H9 (cell line): ENCODE measurements at places on chromosomes 7 and 10. TPM values are rescaled to one million over a fixed set of nuclear protein-coding genes. Genes with fewer than 3 reads are reported as not detected.

GRCh38 chr10:80392250-80392649 is 16.1 kb upstream of the PRXL2A start:
- no peak for DNase-seq

DNA sequence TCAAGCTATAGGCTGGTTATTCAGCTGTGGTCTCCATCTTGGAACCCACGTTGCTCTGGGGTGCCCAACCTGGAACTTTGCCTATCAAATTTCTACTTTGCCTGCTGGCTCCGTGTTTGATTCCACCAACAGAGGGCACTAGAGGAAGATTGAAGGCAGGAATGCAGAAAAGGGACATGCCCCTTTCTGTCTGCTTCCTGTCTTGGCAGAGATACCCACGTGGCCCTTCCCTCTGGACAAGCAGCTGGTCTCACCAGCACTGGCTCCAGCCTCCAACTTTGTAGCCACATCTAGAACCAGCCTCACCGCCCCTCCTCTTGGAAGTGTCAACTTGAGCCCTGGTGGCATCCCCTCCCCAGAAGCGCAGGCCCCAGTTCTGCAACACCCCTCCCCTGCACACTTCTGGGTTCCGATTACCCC is 52.1 kb upstream of the ZNF438 start:
- DNase-seq = peak; percentile 64

DNA sequence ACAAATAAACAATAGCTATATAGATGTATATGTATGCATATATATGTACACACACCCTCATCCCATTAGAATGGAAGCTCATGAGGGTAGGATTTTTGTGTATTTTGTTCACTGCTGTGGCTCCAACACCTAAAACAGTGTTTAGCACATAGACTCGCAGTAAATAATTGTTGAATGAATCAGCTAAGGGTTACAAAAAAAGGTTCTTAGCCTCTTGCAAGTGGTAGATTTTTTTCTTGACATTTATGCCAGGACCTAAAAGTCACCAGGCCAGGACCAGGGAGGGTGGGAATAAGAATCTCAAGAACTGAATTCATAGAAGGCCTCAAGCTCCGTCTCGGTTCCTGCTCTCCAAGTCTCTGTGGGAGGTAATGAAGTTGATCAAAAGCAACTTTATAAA is 82.5 kb upstream of the CAPZA2 start:
- DNase-seq = no peak

Gene TUBB8
- total RNA-seq = 0.22 and 0.57 TPM in 2 replicates
